ENCODE measurements at places on chromosomes 7 and 10.

DNA sequence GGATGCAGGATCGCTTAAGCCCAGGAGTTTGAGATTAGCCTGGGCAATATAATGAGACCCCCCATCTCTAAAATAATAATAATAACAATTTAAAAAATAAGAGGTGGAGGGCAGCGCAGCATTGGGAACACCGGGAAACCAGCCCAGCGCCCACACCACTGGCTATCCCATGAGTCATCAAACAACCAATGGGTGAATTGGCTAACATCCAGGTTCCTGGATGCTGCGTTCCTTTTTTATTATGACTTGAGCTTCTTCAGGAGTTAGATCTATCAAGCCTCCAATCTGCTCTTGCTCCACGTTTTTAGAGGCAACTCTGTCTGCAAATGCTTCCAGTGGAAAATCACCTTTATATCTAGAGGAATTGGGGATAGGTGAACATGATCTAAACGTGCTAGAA lies 10.0 kb upstream of the LRRC4 start:
- DNase-seq: no peak

GRCh38 chr10:8581521-8582225 lies 527.2 kb downstream of the GATA3 start:
- no peak for DNase-seq

GRCh38 chr7:3415861-3416312 lies 114.8 kb downstream of the SDK1 start:
- DNase-seq: no peak

- no peak for DNase-seq
Measured at GRCh38 chr7:2838873-2839578, 5.1 kb downstream of the GNA12 start.

DNA sequence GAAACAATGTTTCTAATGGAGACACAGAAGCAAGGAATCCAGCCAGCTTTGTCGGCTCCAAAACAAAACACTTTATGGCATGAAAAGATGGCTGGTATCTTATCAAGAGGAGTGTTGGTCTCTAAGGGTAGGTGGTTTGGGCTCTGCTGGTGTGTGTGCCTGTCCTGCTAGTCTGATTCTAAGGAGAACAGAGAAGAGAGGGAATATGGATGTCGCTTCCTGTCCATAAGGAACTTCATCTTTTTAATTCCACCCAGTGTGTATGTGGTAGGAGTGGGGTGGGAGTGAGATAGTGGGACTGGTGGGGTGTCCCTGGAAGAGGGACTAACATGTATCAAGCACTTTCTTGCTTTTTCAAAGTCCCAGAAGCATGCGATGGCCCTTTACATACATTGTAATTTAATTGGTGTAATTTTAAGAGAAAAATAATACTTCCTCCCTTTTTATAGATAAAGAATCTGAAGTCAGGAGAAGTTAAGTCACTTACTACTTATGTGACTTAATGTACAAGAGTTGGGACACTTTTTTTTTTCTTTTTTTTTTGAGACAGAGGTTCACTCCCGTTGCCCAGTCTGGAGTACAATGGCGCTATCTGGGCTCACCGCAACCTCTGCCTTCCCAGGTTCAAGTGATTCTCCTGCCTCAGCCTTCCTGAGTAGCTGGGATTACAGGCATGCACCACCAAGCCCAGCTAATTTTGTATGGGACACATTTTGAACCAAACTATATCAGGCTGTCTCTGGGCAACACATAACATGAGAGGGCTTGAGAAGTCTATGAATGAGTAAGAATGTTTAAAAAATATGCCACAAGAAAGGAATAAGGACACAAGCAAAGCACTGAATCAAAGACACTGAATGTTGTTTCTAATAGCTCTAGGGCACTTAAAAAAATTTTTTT lies 18.8 kb downstream of the NT5C3A start:
- DNase-seq: peak; percentile 3

GRCh38 chr10:132851451-132851850 lies 65.5 kb upstream of the NKX6-2 start:
- DNase-seq: no peak

DNA sequence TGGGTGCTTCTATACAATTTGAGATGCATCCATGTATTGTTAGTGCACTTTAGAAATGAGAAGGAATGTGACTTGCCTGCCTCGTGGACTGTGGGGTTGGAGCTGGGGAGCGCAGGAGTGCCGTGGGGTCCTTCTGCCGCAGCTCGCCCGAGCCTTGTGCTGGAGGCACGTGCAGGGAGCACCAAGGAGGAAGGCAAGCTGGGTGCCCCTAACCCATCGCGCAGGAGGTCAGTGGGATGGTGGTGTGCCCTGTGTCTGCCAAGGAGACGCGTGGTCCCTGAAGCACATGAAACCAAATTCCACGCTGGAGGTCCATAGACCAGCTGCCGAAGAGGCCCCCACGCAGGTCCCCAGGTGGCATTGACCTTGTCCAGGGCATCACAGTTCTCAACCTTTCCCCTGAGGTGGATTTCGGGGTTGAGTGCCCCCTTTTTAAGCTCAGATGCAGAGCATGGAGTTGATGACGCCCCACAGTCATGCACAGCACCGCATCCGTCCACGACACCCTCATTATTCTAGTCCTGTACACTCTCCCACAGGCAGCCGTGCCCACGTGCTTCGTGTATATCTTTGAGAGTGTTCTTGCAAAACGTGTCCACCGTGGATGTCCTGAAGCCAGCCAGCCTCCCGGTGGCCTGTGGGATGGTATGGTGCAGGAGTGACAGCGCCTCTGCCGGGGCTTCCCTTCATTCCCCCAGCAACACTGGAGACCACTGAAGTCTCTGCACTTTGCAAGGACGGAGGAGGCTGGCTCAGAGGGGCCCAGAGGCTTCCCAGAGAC lies 35.5 kb downstream of the FKBP6 start:
- DNase-seq: no peak

DNA sequence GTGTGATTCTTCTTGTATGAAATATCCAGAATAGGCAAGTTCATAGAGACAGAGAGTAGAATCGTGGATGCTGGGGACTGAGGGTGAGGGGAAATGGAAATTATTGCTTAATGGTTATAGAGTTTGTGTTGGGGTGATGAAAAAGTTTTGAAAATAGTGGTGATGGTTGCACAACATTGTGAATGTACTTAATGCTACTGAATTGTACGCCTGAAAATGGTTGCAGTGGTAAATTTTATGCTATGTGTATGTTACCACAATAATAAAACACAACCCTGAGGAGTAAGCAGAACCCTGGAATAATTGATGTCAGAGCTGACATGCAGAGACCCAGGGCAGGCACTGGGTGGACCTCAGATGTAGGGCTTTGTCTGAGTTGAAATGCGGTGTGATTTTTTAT lies 57.6 kb downstream of the TACR2 start:
- DNase-seq: no peak

Data from GM23338 (cell line).